Right cardiac atrium (tissue), 5 donors: ENCODE measurements at places on chromosomes 4 and X. TPM values are rescaled to one million over a fixed set of nuclear protein-coding genes. Genes with fewer than 3 reads are reported as not detected.

- DNase-seq, result no peak
Measured at GRCh38 chrX:150845091-150845490, 53.4 kb downstream of the CD99L2 start.

DNA sequence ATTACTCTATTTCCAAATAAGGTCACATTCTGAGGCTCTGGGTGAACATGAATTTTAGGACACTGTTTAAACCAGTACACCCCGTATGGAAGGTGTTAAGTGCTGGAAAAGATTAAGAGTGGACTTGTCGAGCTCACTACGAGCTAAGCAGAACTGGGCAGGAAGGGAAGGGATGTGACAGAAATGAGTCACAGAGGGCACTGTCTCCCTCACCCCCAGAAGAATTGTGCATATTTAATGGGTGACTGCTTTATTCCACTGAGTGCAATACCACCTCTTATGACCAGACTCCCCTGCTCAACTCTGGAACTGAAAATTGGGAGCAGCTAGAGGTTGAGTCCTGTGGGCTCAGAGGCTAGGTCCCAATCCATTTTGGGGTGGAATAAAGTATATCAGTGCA, 187.4 kb upstream of the RPS6KA3 start:
- no peak for DNase-seq

The PAGE3 gene
- total RNA-seq, result not detected

The RAB33A gene
- total RNA-seq, result 19.2 TPM

The PLXNB3 gene
- total RNA-seq, result 9.2 TPM

The ADGRA3 gene
- 33.2 TPM for total RNA-seq

DNA sequence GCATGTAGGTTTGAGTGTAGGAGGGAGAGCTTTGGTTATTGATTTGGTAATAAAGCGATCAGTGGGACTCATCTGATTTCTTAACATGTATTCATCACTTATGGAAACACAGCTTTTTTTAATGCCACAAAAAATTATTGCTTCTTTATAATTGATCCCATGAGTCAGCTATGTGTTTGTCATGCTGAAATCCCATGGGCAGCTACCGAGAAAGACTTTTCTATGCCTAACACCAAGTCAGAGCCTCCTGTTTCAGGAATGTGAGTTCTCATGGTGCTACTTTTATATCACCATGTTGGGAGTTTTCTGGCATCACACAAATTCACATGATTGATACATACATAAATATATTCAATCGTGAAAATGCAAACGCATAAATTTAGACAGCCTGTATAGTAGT, 165.7 kb downstream of the RAPGEF2 start:
- DNase-seq, result no peak

The PIN4 gene
- 10.6 TPM for total RNA-seq

The DCX gene
- not detected for total RNA-seq

The SORBS2 gene
- total RNA-seq, result 613 TPM

The MXRA5 gene
- total RNA-seq, result 5.5 TPM

- no peak for DNase-seq
Measured at GRCh38 chr4:14888790-14889572, 113.3 kb upstream of the CPEB2 start.

DNA sequence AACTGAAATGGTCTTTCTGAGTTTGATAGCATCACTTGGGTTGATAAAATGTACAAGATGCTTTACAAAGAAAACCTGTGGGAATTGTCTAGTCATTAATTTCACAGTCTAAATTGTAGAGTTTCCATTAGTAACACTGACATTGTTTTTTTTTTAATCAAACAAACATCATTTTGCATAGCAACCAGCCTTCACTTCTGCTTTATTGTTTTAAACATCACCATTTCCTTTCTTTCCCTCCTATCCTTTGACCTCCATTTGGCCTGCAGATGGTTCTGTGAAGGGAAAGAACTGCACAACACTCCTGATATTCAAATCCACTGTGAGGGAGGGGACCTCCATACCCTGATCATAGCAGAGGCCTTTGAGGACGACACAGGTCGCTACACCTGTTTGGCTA, 171.1 kb downstream of the PALLD start:
- DNase-seq, result no peak

The SUPT20HL2 gene
- not detected for total RNA-seq

The TMEM271 gene
- not detected for total RNA-seq

DNA sequence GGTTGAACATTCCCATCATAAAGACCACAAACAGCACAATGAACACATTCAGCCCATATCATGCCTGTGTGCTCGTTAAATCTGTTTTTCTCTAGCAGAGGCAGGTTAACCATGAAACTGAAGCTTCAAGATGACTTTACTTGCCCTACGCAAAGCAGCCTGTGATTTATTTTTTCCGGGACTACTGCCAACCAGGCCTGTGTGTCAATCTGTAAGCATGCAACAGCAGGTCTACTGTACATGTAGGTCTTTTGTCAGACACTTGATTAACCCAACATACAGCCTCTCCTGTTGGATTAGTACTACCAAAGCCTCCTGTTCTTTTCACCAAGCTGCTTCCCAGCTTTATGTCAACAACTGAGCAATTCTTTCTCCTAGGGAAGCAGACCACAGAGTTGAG, 85.5 kb upstream of the ACSL1 start:
- DNase-seq, result no peak

The AREG gene
- 7.3 TPM for total RNA-seq

The TCEAL9 gene
- 36.1 TPM for total RNA-seq

DNA sequence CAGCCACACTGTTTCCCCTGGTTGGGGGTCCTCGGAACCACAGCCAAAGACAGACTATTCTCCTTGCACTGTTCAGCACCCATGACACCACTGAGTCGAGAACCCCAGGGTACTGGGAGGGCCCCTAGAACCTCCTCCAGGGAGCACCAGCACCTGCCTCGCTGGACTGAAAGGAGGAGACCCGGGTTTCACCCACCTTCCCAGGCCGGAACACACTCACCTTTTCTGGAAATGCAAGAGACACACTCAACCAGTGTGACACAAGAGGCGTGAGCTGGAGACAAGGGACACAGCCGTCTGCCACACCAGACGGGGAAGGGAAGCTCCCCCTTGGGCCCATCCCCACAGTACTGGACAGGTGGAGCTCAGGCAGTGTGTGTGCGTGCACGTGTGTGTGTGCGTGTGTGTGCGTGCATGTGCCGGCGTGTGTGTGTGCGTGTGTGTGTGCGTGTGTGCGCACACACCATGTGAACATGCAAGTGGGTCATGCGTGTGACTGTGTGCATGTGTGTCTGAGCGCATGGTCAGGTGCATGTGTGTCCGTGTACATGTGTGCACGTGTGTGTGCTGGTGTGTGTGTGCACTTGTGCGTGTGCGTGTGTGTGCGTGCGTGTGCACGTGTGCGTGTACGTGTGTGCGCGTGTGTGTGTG, 128.8 kb upstream of the NKX1-1 start:
- DNase-seq, result no peak

The ARMCX1 gene
- total RNA-seq, result 45.6 TPM

- DNase-seq, result no peak
Measured at GRCh38 chr4:66633477-66633876, 911.8 kb downstream of the CENPC start.

DNA sequence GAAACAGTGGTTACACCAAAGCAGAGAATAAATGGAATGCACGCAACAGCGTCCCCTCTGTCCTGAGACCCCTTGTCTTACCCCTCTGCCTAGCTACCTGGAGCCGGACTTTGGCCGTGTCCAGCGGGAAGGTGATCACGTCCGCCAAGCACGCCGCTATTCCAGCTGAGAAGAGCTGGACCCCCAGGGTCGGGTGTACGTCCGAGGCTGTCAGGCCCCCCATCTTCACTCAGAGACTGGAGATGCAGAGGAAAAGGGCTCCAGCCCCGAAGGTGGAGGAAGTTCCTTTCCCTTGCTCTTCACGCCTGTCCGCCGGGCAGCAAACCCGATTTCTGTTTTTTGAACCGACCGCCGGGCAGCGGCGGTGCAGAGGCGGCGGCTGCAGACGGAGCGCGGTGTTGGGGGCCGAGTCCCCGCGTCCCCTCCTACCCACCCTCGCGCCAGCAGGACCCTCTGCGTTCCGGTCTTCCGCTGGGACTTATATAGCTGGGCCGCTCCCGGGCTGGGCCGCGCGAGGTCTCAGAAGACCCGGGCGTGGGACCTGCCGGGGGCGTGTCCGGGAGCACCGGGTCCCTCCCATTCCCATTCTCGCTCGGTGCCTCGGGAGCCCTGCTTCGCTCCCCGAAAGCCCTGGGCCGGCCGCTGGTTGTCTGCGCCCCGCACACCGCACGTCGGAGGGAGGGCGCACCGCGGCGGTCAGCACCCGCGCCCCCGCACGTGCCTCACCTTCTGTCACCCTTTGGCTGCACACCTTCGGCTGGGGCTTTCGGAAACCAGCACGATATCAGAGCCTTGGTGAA, at the start of gene UCP1:
Gene UCP1 (minus strand): TSS at position 455 of the 800 bp plus-strand sequence. CDS start 232 bp downstream, at position 223.
- peak; percentile 38 for DNase-seq

DNA sequence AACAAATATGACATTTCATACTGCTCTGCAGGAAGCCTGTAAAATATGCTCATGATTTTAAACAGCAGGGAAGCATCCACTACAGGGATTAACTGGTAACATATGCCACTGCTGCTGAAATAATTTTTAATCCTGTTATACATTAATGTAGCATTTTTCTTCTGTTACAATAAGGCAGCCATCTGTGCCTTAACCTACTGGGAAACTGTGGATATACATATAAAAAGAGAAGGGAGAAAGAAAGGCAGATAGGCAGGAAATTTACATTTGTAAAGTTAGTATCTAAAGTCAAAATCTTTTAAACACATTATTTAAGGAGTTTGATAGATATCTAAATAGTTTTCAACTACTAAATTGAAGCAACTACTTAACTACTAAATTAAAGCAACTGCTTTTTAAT, 514.6 kb upstream of the KLHL4 start:
- DNase-seq, result no peak

The KCNE5 gene
- 0.40 TPM for total RNA-seq

- DNase-seq, result peak; percentile 56
Measured at GRCh38 chr4:76147454-76148141, 599 bp downstream of the NUP54 start.

DNA sequence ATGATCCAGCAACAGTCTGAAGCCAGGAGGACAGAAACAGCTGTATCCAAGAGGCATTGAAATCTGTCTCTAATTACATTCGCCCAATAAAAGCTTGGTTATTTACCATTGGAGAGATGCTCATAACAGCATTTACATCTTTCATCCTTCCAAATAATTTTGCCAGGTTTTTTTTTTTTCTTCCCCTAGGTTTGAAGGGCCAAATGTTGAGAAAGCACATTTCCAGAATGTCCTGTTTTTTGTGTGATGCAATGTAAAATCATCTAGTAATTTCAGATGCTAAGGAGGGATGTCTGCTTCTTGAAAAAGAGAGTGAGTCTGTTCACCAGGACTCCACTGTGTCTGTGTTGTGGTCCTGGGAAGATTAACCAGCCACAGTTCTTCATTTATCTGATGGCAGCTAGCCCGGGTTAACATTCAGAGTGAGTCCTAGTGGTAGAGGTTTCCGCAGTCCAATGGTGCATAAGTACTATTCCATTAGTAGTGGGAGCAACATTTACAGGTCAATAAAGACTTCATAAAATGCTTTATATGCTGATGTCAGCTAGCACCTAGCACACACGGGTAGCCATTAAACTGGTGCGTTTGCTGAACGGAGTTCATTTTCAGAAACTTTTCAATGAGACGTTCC, 406.8 kb downstream of the STIM2 start:
- DNase-seq, result no peak

DNA sequence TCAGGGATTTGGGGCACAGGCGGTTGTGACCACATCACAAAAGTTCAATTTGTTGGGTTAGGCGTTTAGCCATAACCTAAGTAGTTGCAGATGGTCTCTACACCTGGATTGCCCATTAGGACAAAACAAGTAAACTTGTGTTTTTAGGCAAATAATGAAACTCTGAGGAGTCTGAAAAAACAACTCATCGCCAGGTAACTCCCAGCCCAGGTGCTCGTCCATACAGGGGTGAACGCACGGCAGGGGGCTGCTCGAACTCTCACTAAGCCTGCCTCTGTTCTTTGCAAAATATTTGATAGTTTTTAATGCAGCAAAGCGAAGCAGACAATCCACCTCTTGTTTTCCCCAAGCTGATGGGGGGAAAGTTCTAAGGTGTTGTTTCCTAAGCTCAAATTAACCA, 559 bp upstream of the RHOH start:
- no peak for DNase-seq

The CTAG1B gene
- total RNA-seq, result not detected

The INTS6L gene
- total RNA-seq, result 9.3 TPM

DNA sequence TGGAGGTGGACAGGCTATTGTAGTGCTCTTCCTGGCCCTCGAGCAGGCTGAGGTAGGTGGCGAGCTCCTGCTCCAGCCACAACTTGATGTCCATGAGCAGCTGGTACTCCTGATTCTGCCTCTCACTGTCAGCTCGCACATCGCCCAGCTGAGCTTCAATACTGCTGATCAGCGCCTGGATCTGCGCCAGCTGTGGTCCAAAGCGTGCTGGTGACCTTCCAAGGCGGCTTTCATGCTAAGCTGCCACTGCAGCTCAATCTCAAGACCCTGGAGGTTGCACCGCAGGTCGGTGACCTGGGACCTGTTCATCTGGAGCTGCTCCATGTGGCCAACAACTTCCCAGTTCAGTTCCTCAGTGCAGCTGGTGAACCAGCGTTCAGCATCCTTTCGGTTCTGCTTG, 31.2 kb downstream of the LRIT3 start:
- peak; percentile 53 for DNase-seq

GRCh38 chr4:168739886-168740285, 243.0 kb downstream of the PALLD start:
- DNase-seq, result no peak

- no peak for DNase-seq
Measured at GRCh38 chr4:159042868-159043267, 60.0 kb upstream of the RAPGEF2 start.

The YIPF7 gene
- 2.5 TPM for total RNA-seq

The GPR173 gene
- 2.5 TPM for total RNA-seq

The MUC7 gene
- total RNA-seq, result not detected

GRCh38 chr4:112099701-112100297, 45.5 kb upstream of the FAM241A start:
- no peak for DNase-seq

The NUP62CL gene
- 0.88 TPM for total RNA-seq

The ZDHHC15 gene
- 4.3 TPM for total RNA-seq

The DUSP21 gene
- total RNA-seq, result not detected
